Activated T-helper 2 cell treated with anti-CD3 and anti-CD28 coated beads, Interferon-gamma antibody, Interleukin-2, Interleukin-4, amounts not matched to agents 10 μg/mL and 5 μg/mL and 100 μg/mL, durations not matched to agents 14 hours and 24 hours and 36 hours (primary cell): ENCODE measurements at places on chromosomes 1 and 21.

- DNase-seq, result no peak
These were observed 101.5 kb upstream of the GADD45A start for GRCh38 chr1:67583462-67583950.

GRCh38 chr1:52672946-52673345, 25.2 kb downstream of the COA7 start:
- no peak for DNase-seq

GRCh38 chr1:23643736-23644554, 47.7 kb upstream of the RPL11 start:
- DNase-seq, result no peak

- DNase-seq, result no peak
These were observed 68.6 kb downstream of the ADGRL2 start for GRCh38 chr1:81869307-81869706.
